Activated naive CD4-positive, alpha-beta T cell treated with anti-CD3 and anti-CD28 coated beads, Interleukin-2, amount 10 ng/mL, durations not matched to agents 7 days and 5 days (primary cell): ENCODE measurements at places on chromosomes 4 and X.
A peak's percentile ranks its signal among the peaks of the same experiment; 100 is the strongest.

- DNase-seq, result no peak
These were observed 34.8 kb downstream of the LIN54 start for GRCh38 chr4:82975792-82976191.

- DNase-seq, result no peak
These were observed 848.6 kb upstream of the PABPC4L start for GRCh38 chr4:135050086-135050717.

DNA sequence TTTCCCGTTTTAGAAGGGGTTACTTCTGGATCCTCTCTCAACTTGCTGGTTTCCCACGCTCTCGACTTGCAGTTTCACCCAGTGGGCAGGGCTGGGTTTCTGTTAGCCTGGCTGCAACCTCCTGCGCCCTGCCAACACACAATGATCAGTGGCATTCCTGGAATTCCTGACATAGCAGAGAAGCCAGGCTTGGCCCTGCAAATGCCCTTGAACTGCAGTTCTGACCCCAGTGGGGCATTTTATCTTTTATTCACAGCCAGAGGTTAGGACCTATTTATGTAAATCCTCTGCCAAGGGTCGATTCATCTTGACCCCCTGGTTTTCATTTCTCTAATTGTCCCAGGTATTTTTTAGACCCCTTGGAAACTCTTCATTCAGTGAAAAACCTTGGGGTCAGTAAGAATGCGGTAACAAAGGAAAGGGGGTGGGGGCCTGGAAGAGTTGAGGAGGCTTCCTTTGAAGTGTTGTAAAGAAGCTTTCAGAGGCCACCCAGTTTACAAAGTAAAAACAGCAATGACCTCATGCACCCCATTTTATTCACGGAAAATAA lies 217.6 kb downstream of the ZNF674 start:
- DNase-seq, result no peak

DNA sequence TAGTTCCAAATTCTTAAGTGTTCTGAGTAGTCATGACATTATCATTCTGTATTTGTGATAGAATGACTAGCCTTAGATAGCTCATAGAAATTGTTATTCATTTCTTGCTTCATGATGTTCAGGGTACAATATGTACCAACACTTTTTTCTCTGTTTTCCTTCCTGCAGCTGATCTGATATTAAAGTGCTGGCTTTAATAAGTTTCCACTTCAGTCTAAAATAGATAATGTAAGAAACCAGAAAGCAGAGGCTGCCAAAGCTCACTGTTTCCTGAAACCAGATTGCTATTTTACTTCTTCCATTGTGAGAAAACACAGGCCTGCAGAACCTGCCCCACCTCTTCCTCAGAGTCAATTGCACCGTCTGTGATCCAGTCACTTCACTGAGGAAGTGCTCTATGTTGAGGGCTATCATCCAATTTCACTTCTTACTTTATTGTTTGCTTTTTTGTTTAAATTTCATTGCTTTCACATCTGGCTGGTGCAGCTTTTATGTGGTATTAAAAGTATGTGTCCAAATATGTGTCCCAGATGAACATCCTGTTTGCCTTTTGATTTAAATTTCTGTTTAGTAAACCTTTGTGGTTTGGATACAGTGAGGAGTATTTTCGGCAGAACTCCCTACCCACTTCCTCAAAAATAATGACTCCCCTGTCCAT lies 652.1 kb downstream of the ANKRD50 start:
- no peak for DNase-seq

GRCh38 chr4:128915544-128915943 lies 106.0 kb downstream of the JADE1 start:
- no peak for DNase-seq

DNA sequence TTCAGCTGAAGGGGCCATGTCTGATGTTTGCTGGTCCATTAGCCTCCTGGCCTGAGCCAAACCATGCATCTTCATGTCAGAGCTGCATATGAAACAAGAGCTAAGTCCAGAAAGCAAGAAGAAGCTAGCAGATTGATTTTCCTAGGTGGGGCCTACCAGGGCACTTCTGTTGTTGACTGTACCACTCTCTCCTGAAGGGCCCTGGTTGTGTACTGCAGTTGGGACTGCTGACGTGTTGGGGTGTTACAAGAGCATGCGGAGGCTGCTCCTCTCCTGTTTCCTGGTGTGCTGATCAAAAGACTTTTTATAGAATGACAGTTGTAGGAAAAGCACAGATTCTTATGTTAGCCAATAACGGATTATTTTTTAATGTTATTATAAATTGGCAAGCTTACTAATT lies 145.1 kb downstream of the TBL1X start:
- DNase-seq, result no peak

- DNase-seq, result no peak
These were observed 50.3 kb downstream of the DKK2 start for GRCh38 chr4:106985830-106986229.

- DNase-seq, result peak; percentile 75
These were observed 13.9 kb upstream of the ETDC start for GRCh38 chrX:135295238-135295943.

DNA sequence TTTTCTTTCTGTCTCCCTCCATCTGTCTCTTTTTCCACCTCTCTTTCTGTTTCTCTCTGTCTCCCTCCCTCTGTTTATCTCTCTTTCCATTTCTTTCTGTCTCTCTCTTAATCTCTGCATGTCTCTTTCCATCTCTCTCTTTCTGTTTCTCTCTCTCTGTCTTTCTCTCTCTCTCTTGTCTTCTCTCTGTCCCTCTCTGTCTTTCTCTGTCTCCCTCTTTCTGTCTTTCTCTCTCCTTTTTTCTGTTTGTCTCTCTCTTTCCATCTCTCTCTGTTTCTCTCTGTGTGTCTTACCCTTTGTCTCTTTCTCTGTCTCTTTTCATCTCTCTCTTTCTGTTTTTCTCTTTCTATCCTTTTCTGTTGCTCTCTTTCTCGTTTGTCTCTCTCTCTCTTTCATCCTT lies 34.7 kb downstream of the ARSF start:
- no peak for DNase-seq

GRCh38 chr4:53315300-53315699 lies 50.6 kb downstream of the SCFD2 start:
- no peak for DNase-seq
